ENCODE measurements at places on chromosomes 1 and 21. TPM values are rescaled to one million over a fixed set of nuclear protein-coding genes. Genes with fewer than 3 reads are reported as not detected.
A peak's percentile ranks its signal among the peaks of the same experiment; 100 is the strongest.

GRCh38 chr1:219257751-219258150, 84.1 kb downstream of the LYPLAL1 start:
- no peak overlapping the region for H3K27ac ChIP-seq
- H3K4me3 ChIP-seq = no peak overlapping the region
- DNase-seq = no peak
- peaks cover 2% of the 10 kb centered on the region for H3K36me3 ChIP-seq
- no peaks in the 10 kb centered on the region for H3K4me1 ChIP-seq

GRCh38 chr1:6271554-6271953, 10.7 kb upstream of the GPR153 start:
- no peak overlapping the region for H3K27ac ChIP-seq
- H3K4me3 ChIP-seq = no peak overlapping the region
- no peaks in the 10 kb centered on the region for H3K27me3 ChIP-seq
- no peak for DNase-seq
- H3K36me3 ChIP-seq = no peaks in the 10 kb centered on the region

Gene CFAP74
- not detected for total RNA-seq

DNA sequence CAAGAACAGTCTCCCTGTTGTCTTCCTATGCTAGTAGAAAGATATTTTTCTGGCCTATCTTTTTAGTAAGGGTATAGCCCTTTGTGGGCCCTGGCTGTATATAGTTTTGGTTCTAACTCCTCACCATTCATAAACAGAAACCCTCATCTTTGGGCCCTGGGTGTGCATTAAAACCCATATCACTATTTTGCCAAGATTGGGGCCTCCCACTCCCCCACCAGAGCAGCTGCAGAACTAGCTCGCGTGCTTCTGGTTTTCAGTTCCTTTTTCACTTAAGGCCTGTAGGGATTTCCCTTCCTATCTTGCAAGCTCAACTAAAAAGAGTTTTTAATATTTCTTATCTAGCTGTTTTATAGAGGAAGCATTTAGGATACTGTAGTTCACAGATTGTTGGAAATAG, 106.4 kb downstream of the RGL1 start:
- H3K4me3 ChIP-seq = no peak overlapping the region
- no peak for DNase-seq
- H3K27me3 ChIP-seq = peaks cover 3% of the 10 kb centered on the region
- H3K36me3 ChIP-seq = peaks cover 18% of the 10 kb centered on the region
- H3K4me1 ChIP-seq = peaks cover 31% of the 10 kb centered on the region

DNA sequence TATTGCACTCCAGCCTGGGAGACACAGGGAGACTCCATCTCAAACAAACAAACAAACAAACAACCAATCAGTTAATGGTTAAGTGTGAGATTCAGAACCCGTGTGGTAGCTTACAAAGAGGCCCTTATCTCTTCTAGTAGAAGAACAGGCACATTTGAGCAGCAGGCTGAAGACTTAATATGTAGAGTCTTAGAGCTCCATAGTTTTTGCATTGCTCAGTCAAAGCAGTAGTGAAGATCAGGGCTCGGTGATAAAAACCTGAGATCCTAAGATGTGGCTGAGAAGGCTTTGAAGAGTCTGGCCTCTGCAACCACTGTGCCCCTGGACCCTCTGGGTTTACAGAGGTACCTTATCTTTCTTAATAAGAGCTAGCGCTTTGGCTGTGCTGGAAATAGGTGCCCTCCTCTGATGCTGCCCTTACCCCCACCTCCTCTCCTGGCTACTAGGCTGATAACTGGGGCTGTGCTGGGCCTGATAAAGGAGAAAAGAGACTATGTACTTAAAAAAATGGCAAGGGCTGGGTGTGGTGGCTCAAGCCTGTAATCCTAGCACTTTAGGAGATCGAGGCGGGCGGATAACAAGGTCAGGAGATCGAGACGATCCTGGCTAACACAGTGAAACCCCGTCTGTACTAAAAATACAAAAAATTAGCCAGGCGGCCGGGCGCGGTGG, 10.5 kb upstream of the UCK2 start:
- no peak for DNase-seq
- no peaks in the 10 kb centered on the region for H3K36me3 ChIP-seq
- H3K4me3 ChIP-seq = no peak overlapping the region
- H3K4me1 ChIP-seq = no peaks in the 10 kb centered on the region

DNA sequence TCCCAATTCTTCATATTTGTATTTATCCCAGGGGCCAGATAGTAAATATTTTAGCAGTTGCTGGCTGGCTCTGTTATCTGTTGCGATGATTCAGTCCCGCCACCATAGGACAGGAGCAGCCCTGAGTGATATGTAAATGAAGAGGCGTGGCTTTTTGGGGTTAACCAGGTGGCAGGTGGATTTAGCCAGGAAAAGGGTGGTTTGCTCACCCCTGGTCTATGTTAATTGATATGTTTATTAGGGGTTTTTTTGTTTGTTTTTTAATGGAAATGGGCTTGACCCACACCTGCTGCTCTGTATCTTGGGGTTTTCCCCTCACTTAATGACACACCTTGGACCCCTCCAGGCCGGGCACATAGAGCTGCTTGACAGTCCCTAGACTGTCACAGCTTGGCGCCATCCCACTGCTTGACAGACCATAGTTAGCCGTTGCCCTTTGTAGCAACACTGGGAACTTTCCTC, 62.8 kb downstream of the PIK3CD start:
- H3K4me3 ChIP-seq = peak overlapping the region; percentile 47
- peaks cover 76% of the 10 kb centered on the region for H3K4me1 ChIP-seq
- DNase-seq = no peak
- H3K36me3 ChIP-seq = peaks cover 71% of the 10 kb centered on the region
- peak overlapping the region; percentile 96 for H3K27ac ChIP-seq

DNA sequence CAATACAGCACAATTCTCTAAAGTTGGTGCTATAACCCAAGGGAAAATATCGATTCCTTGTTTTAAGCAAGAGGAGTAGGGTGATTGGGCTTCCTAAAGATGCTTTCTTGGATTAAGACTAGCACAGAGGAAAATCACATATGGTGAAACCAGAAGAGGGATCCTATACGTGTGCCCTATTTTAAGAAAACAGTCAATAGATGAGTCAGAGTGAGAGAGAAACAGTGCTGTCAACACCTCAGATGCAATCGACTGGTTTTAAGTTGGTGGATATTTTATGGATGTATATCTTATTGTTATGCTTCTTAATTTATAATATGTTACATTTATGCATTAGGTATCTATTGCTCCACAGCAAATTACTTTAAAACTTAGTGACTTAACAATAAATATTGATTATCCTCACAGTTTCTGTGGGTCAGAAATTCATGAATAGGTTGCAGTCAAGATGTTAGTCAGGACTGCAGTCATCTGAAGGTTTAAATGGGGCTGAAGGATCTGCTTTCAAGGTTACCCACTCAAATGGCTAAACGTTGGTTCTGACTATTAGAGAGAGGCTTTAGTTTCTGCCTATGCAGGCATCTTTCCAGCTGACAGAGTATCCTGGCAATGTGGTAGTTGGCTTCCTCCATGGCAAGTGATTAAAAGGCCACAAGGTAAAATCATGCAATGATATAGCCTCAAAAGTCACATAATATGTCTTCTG, 61.6 kb upstream of the DEPDC1 start:
- H3K4me1 ChIP-seq = no peaks in the 10 kb centered on the region
- H3K27me3 ChIP-seq = no peaks in the 10 kb centered on the region
- DNase-seq = no peak
- H3K4me3 ChIP-seq = no peak overlapping the region
- no peaks in the 10 kb centered on the region for H3K36me3 ChIP-seq
